CD4-positive, alpha-beta T cell treated with Interferon alpha-2 for 1 hour (primary cell): ENCODE measurements at places on chromosomes 3 and 15.
A peak's percentile ranks its signal among the peaks of the same experiment; 100 is the strongest.

DNA sequence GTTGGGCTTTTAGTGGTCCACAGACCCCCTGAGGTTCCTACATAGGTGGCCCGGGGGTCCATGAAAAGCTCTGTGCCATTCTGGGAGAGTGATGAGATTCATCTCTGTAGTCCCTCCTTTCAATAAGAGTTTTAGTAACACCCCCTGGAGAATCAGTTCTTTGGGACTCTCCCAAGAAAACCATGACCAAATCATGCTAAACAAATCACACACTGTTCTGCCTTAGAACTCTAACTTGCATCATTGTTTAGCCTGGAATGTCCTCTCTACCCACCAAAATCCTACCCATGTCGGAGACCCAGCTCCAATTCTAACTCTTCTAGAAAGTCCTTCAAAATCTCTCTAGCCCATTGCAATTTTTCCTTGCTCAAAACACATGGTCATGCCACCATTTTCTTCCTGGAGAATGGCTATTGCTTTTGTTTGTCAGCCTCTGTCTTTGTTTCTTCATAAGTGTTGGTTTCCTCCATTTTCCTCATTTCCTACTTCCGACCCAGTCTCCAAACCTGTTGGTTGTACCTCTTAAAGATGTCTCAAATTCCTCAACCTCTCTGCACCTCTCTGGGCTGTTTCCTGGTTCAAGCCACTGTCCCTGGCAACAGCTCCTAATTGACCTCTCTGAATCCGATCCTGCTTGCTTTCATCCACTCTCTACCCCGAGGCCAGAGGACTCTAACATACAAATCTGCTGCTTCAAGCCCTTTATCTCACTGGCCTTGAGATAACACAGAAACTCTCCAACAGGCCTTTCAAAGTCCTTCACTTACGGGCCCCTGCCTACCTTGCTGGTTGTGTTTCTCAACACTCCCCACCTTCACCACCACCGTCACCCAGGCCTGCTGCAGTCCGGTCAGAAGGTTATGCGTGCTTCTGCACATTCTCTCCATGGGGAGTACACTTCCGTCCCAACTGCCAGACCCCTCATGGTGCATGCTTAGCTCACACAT is 23.7 kb downstream of the CYP19A1 start:
- DNase-seq: no peak

DNA sequence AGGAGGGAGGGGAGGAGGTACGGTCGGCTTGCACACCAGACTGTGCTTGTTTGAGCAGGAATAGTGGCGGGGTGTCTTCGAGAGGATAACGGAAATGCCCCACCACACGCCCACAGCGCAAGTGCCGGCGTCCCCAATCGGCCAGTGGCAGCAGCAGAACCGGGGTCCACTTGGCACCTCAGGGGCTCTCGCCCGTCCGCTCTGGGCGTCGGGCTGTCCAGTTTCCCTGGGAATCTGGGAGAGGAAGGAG is 53.7 kb downstream of the CCDC54 start:
- no peak for DNase-seq

DNA sequence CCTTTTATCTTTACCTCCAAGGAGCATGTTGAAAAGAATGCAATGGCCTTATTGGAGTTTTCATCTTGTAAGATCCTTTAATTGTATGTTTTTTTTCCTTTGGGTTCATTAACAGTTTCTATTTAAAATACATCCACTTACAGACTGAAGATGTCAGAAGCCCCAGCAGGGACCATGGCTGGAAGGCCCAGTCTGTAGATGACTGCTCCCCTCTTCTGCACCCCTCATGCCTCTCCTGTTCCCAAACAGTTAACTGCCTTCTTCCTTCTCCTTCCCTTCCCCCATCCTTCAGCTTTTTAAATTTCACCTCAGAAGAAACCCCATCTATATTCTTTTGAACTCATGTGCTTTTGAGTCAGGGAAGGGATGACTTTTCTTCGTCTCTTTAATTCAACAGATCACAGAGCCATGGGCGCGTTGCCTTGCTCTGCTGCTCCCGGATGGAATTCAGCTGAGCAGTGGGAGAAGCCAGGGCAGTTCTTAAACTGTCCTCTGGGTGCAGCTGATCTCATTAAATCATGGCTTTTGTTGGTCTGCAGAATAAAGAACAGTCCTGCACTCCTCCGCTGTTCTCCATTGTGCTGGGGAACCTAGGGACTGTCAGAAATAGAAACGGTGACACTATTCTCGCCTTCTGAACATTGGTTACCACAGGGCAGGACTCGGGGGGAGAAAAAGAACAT is 71.5 kb upstream of the EIF1B start:
- no peak for DNase-seq

- no peak for DNase-seq
Observed at GRCh38 chr3:158086776-158087175, 19.4 kb downstream of the SHOX2 start.

- peak; percentile 62 for DNase-seq
Observed at GRCh38 chr3:49723296-49723627, 489 bp downstream of the GMPPB start.

DNA sequence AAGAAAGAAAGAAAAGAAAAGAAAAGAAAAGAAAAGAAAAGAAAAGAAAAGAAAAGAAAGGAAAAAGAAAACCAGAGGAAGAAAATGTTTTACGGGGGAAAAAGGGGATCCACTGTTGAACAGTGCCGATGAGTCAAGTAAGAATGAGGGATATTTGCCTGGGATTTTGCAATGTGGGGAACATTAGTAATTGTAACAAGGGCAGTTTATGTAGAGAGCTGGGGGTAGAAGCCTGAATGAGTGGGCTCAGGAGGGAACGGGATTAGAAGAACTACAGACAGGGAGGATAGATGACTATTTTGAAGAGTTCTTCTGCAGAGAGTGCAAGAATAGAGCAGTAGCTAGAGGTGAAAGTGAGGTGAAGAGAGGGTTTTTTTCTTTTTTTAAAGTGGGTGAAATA is 28.7 kb downstream of the GATM start:
- DNase-seq: no peak

DNA sequence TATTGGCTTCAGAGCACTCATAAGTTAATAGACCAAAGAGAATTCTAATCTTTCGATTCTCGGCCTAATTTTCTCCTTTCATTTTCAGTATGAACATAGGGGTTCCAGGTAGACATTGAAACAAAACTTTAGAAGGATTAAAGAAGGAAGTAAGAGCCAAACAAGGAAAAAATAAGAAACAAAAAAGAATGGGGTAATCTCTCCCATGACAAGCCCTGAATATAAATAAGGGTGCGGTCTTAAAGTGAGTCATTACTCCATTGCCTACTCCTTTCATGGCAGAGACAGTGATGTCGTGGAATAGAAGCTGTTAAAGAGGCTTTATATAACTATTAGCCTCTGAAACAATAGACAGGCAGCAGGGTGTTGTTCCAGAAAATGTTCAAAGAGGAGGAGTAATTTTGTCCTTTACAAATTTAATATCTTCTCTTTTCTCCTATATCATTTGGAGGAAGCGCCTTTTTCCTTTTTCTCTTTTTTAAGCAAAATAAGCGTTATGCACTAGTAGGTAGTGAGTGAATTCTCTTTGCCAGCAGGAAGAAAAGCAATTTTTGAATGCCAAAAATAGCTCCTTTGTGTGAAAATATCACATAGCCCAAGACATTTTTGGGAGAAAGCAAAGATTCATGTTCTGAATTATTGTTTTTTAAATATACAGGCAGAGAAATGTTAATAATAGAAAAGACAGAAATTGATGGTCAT is 607.9 kb upstream of the KCNMB2 start:
- DNase-seq: no peak

DNA sequence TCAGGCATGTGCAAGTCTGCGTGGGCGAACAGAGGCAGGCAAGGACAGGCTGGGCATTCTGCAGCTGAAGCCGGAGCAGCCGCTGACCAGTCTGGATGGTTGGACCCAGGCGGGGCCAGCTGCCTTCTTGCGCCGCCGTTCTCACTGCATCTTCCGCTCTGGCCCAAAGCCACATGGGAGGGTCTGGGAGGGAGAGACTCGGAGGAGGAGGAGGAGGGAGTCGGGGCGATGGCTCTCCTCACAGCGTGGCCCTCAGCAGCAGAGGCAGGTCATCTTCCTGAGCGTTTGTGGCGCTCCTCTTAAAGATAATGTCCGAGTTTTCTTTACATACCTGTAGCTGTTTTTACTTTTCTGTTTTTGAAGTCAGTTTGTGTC is 5.9 kb downstream of the CLK3 start:
- no peak for DNase-seq

GRCh38 chr3:59726279-59726678 is 676.5 kb upstream of the CFAP20DC start:
- no peak for DNase-seq

DNA sequence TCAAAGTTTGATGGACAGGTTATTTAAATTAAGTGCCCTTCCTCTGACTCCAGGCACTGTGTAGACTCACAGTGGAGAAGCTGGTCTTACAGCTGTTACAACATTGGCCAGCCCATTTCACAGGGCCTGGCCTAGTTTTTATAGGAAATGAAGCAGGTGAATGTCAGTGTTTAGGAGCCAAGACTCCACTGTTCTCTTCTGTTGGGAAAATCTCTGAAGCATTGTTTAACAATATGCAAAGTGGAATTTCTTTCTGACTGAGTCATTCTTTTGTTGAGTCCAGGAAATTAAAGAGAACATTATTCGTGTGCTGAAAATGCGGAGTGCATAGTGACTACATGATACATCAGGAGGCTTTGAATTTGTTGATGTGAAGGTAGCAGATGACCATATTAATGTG is 64.7 kb downstream of the ARRDC4 start:
- no peak for DNase-seq

GRCh38 chr3:13619661-13620230 is 70.8 kb downstream of the FBLN2 start:
- DNase-seq: no peak

DNA sequence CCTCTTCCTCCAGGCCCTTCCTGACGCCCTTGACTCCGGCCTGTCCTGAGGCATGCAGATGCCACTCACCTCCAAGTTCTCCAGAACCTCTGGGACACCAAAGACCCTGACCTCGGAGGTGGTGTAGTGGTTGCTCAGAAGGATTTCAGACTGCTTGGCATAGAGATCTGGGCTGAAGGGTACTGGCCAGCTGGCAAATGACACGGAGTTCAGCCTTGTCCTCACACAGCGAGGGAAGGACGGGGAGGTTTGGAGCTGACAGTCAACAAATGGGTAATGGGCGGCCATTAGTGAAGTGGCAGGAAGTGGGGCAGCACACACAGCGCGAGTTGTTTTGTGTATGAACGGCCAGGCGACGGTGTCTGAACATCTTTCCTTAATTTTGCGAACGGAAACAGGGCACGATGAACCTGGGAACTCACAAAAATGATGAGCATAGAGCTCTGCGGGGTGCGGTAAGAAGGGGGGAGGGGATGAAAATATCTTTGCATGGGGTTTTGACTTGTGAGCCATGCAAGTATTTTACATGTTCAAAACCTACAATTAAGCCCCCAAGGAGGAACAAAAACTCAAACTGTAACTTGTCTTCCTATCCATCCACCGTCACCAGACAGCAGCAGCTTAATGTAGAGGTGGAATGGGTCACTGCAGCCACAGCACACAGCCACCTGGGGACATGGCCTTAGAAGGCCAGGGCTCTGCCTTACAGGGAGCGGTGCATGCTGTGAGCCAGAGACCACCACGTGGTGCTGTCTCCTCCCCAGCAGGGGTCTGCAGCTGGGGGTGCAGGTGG is 43.6 kb upstream of the RPL32 start:
- DNase-seq: no peak

DNA sequence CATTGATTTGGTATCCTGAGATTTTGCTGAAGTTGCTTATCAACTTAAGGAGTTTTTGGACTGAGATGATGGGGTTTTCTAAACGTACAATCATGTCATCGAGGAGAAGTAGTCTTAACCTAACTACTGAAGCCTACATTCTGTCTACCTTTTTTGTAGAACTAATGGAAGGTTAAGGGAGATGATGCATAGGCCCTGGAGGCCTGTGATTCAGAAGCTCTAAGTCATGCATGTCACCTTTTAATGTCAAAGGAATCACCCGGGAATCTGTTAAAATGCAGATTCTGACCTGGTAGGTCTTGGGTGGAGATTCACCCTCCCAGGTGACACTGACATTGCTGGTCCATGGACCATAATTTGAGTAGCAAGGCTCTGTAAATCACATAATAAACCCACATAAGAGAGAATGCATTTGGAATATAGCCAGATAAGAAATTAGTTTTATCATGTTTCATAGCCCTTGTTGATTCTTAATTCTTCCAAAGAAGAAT is 64.9 kb downstream of the GHSR start:
- DNase-seq: no peak

- no peak for DNase-seq
Observed at GRCh38 chr3:31832551-31832950, 148.5 kb downstream of the OSBPL10 start.

- no peak for DNase-seq
Observed at GRCh38 chr3:15525790-15526189, 4.3 kb upstream of the COLQ start.

DNA sequence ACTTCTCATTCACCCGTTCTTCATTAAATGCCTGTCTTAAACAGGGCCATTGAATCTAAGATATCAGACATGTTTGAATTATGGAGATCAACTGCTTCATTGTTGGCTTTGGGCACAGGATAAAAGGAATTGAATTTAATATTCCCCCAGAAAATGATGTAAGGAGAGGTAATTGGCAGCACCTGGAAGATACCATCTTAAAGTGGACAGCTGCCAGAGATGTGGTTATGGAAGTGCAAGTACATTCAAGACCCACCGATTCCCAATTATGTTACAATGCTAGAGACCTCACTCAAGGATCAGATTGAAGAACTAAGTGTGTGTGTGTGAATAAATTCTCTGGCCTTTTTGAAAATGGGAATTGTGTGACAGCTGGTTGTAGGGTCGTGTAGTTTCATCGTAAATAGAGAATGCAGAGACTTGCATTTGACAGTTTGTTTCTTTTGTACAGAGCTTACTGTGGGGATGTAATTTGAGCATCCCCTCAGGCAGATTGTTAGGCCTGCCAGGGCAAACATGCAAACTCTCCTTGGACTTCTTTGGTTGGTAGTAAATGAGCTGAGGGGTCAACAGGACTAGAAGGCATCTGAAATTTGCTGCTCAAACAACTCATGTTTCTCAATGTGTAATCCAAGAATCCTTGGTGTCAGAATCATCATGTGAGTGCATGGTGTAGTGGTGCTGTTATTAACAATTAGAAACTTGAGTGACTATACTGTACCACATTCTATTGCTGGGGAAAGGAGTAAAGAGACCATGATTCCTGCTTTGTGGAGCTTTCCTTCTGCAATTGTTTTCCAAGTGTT is 359.2 kb upstream of the THRB start:
- DNase-seq: no peak

DNA sequence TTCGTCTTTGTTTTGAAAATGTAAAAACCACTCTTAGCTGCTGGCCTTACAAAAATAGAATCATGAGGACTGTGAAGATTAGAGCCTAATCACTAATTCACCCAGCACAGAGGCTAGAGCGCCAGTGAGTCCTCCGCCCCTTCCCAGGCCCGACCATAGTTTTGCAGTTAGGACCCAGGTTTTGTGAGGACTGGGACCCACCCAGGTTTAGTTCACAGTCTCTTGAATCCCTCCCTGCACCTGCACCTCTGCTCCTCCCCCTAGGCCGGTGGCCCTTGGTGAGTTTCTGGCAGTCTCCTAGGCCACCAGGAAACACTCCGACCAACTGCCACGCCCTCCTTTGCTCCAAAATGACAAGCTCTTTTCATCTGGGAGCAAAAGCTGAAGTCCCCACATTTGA is 136.0 kb upstream of the CCDC54 start:
- no peak for DNase-seq

GRCh38 chr15:42511007-42511391 is 15.6 kb downstream of the SNAP23 start:
- no peak for DNase-seq

GRCh38 chr3:104257486-104257885 is 1109.2 kb upstream of the ALCAM start:
- no peak for DNase-seq

- DNase-seq: no peak
Observed at GRCh38 chr15:25633862-25634261, 195.0 kb upstream of the UBE3A start.
